ENCODE measurements at places on chromosomes 11 and 22.

- DNase-seq: no peak
Observed at GRCh38 chr11:36030731-36031281, 86.9 kb downstream of the LDLRAD3 start.

GRCh38 chr22:49527611-49528419, 299.9 kb downstream of the BRD1 start:
- peak; percentile 85 for DNase-seq

DNA sequence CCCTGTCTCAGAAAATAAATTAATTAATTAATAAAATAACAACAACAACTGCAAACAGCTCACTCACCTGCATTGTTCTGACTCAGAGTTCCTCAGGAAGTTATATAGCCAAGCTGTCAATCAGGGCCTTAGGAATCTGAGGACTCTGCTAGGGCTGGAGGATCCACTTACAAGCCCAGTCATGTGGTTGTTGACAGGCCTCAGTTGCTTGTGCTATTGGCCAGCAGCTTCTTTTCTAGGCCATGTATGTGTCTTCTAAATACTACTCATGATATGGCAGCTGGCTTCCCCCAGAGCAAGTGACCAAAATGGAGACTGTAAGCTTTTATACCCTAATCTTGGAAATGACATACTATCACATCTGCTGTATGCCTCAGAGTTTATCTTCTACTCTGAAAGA, 20.8 kb upstream of the ATP5MG start:
- no peak for DNase-seq

- DNase-seq: no peak
Observed at GRCh38 chr11:121473064-121473777, 20.5 kb upstream of the SORL1-AS1 start.

DNA sequence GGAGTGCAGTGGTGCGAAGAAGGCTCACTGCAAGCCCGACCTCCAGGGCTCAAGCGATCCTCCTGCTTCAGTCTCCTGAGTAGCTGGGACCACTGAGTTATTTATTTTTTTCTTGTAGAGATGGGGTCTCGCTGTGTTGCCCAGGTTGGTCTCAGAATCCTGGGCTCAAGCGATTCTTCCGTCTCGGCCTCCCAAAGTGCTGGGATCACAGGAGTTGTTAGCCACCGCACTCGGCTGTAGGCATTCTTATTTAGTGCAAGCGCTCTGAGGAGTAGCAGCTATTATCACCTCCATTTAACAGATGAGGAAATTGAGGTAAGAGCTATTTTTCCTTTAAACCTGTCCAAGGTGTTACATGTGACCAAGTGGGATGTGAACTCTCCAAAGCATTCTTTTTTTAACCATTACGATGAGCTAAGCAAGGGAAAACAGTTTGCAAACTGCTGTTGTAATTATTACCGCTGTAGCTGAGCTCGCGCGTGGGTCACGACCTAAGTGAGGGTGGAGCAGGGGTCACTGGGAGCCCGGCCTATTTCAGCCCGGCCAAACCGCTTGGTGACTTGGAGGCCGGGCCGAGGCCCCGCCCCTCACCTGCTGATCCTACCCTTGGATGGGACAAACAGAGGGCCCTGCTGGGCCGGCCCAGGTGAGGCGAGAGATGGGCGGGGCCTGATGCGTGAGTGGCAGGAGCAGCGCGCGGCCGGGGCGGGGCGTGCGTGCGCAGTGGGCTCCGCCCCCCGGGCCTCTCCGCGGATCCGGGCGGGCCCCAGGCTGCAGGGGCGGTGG, 449 bp upstream of the KREMEN1 start:
- peak; percentile 70 for DNase-seq

DNA sequence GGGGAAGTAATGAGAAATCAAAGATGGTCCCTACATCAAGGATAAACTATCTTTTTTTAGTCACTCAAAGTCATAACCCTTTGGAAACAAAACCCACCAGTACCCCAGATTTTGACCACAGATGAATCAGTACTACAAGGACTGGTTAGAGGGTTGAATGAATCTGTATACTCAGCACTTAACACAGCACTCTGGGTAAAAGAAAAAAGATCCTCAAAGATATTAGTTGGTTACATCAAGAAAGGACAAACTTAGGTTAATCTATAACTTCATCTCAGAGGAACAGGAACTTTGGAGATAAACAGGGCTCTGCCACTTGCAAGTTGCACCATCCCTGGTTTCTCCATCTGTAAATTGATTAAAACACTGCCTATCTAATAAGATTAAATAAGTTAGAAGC, 18.8 kb downstream of the SC5D start:
- DNase-seq: no peak

DNA sequence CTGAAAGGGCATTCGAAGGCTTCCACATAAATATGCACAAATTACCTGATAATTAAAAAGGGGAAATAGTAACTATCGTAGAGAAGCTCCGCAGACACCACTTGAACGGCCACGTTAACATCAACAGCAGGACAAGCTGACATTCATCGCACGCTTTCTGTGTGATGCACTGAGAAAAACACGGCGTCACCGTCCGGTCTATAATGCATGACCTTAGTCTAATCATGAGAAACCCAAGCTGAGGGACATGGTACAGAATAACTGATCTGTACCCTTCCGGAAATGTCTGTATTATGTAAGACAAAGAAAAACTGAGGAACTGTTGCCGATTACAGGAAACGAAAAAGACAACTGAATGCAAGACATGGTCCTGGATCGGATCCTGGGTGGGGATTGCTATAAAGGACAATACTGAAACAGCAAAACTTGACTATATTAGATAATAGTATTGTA, 678 bp upstream of the RANGAP1 start:
- peak; percentile 81 for DNase-seq

DNA sequence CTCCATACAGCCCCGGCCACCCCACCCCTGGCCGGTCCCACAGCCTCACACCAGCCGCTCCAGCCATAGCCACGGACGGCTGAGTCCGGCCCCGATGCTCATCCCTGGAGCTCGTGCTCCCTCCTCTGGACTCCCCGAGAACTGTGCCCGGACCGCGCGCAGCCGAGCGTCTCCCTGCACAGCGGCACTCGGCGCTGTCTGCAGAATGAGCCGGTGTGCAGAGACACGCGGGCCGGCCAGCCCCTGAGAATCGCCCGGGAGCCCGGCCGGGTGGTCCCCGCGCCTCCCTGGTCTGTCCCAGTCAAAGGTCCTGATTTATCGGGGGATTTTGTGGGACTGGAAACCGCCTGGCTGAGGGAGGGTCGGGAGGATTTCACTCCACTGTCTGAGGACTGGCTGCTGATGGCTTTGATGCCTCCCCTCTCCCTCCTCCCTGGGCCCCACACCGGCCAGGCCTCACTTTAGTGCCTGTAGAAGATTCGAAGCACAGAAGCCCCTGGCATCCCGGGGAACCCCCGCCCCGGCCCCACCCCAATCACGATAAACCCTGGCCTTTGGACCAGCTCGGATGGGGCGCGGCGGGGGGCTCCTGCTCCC, 102.7 kb downstream of the BRD1 start:
- DNase-seq: peak; percentile 68

GRCh38 chr22:50190941-50191741, 5.4 kb downstream of the TRABD start:
- DNase-seq: peak; percentile 90

All from NB4 (cell line).